ENCODE measurements at places on chromosomes 3 and 15.

- no peak for DNase-seq
These were observed 46.8 kb downstream of the CHST2 start for GRCh38 chr3:143166376-143166775.

GRCh38 chr3:18806633-18807032 is 341.7 kb upstream of the KCNH8 start:
- no peak for DNase-seq

DNA sequence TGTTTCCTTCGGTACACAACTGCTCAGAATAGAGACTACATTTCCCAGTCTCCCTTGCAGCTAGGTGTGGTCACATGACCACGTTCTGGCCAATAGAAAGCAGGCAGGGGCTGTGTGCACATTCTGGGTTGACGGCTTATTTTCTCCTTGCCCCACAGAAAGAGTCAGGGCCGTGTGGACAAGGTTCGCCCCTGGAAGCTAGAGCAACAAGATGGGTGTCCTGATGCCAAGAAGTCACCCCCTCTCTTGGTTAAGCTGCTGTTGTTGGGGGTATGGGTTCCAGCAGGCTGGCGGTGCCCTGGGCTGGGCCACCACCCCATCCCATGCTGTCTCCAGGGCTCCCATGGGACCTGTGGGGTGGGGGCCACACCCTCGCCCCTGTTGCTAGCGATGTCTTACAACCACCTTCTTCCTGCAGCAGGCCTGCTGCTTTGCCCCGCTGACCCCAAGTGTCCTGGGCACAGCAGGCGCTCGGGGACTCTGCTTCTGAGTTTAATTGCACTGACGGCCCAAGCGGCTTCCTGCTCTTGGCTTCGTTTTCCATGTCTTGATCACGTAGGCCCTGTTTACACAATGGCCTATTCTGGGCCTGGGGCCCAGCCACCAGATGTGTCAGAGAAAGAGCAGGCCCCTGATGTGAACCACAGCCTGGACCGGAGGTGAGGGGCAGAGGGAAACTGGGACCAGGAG is 24.9 kb downstream of the ABTB1 start:
- DNase-seq, result peak; percentile 29

DNA sequence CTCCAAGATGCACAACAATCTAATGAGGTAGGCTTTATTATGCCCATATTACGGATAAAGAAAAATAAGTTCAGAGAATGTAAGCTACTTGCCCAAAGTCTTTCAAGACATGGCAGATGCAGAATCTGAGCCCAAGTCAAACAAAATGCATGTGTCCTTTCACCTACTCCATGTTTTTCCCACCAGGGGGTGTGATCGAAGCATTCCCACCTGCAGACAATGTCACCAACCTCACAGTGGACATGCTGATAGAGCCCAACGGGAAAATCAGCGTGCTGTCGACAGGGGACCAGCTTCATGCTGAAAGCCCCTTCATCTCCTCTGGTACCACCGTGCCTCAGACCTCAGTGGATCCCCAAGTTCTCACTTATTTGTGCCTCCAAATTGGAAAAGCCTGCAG is 99.8 kb upstream of the C15orf61 start:
- DNase-seq, result no peak

- no peak for DNase-seq
These were observed 3.4 kb downstream of the SCN5A start for GRCh38 chr3:38646062-38646461.

GRCh38 chr3:16897254-16897926 is 12.6 kb downstream of the PLCL2 start:
- no peak for DNase-seq

DNA sequence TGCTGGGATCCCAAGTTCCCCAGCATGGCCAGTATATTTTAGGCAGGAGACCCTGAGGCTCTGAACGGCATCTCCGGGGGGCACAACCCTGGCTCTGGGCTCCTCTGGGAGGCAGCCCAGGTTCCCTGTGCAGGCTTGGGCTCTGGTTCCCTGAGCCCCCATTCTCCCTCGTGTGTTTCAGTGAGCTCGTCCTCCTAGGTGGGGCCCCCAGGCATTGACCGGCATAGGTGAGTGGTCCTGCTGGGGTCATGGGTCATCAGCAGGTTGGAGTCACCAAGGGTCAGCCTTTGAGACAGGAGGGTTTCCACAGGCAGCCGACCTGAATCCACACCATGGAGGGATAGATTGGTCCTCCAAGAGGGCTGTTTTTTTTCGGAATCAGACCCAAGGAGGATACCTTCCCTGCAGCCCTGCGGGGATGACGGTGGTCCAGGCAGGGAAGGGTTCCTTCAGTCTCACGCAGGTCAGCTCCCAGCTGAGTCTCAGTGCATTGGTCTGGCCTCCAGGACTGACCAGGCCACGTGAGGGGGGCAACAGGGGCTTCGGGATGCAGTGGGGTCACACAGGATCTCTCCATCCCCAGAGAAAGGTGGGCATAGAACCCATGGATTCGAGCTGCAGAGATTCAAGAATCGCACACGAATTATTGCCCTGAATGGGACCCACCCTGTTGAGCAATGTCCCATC is 226.0 kb downstream of the SNRPN start:
- no peak for DNase-seq

DNA sequence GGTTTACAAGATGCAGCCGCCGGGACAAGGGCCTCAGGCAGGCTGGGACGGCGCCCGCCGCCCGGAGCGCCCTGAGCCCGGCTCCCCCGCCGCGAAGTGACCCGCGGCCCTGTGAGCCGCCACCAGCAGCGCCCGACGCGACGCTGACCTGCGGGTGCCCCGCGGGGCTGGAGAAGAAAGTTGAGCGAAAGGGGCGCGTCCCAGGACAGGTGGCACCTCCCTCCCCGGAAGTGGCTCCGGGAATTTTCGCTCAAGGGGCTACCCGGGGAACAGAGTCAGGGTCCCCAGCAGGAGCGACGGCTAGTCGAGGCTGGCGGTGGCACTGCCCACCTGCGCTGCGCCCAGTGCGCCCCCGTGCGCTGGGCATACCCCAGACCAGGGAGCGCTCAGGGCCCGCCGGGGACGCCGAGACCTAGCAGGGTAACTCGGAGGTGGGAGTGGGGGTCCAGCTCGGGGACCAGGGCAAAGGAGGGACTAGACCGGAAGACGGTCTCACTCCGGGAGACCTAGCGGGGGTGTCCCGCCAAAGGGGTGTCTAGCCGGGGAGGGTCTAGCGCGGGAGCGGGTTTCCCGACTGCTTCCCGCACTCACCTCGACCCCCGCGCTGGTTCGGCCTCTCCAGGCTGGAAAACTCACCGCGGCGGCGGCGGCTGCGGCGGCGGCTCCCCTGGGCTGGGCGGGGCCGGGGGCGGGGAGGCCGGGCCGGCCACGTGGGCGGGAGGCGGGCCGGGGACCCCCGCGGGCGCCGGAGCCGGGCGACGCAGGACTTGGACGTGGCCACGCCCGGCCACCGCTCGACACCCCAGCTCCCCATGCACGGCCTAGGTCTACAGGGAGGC is 18.4 kb downstream of the SPATA12 start:
- DNase-seq, result no peak

- no peak for DNase-seq
These were observed 284.4 kb upstream of the IGF1R start for GRCh38 chr15:98363955-98364354.

DNA sequence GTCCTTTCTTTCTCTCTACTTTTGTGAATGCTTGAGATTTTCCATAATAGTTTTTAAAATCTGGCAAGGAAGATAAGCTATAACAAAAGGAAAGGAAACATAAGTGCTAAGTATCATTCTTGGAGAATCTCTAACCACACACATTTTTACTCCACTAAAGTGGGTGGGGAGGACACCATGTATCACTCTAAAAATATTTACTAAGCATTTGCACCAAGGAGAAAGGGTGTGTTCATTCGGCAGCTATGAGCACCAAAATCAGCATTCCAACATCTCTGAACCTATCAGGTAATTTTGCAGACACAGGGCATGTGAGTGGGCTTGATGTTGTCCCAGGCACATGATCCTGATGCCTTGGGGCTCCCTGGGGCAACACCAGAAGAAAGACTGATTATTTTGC is 5.5 kb downstream of the B4GALT4 start:
- DNase-seq, result no peak

DNA sequence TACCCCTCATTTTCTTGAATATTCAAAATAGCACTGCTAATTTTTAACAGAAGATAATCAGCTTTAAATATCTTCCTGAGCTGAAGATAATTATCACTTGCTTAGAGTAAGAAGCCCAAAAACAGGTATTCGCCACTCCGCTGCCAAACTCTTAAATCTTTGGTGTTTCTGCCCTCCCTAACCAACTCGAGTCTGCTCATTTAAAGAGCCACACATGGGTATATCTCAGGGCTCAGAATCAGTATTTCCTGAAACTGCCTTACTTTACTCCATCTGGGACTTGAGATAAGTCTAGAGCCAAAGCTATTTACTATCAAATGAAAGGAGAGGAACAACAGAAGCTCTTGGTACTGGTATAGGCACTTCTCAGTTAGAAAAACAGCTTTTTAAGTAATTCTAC is 10.8 kb downstream of the PDCD10 start:
- no peak for DNase-seq

DNA sequence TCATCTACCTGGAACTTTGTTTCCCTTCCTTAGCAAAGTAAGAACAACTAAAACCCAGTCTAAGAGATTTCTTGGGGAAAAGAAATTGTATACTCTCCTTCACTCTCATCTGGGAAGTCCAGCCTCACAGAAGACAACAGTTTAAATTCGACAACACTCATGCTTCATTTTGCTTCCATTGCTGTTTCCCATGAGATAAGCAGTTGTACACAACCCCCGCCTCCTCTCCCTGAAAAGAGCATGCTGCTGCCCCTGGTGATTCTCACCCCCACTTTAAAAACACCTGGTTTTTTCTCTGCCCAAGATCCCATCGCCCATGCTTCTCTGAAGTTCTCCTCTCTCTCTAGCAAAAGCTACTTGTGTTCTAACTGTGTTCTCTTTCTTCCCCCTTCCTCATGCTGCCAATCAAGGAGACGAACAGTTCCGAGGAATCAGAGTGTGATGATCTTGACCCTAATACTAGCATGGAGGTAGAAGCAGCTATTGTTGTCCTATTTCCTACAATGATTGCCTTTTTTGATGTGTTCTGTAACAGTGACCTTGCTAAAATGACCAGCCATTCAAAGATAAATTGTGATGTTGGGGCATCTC is 51.1 kb upstream of the UMPS start:
- no peak for DNase-seq

DNA sequence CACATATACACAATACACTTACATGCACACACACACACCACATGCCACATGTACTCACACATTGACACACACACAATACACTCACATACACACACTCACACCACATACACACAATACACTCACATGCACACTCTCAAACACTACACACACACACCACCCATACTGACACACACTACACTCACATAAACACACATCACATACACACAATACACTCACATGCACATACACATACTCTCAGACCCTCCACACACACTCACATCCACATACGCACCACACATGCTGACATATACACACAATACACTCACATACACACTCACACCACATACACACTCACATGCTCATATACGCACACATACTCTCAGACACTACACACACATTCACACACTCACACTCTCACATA is 28.3 kb upstream of the KIF23 start:
- no peak for DNase-seq

DNA sequence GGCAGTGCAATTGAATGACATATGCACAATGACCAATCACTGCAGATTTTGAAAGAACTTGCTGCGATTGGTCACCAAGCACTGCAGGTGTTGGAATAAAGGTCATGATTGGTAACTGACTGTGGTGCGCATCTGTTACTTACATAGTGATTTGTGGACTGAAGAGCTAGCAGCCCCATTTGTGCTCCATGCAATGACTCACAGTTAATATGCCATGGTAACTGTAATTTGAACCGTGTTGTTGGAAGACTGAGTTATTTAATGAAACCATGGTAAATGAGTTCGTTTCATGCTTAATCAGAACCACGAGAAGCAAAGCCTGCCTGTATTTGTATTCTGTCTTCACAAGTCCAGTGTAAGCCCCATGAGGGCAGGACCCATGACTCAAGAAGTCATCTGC is 220.5 kb downstream of the TJP1 start:
- DNase-seq, result no peak

GRCh38 chr3:4943549-4943948 is 35.7 kb upstream of the BHLHE40 start:
- DNase-seq, result no peak

GRCh38 chr15:73153024-73153423 is 100.8 kb downstream of the NEO1 start:
- no peak for DNase-seq

DNA sequence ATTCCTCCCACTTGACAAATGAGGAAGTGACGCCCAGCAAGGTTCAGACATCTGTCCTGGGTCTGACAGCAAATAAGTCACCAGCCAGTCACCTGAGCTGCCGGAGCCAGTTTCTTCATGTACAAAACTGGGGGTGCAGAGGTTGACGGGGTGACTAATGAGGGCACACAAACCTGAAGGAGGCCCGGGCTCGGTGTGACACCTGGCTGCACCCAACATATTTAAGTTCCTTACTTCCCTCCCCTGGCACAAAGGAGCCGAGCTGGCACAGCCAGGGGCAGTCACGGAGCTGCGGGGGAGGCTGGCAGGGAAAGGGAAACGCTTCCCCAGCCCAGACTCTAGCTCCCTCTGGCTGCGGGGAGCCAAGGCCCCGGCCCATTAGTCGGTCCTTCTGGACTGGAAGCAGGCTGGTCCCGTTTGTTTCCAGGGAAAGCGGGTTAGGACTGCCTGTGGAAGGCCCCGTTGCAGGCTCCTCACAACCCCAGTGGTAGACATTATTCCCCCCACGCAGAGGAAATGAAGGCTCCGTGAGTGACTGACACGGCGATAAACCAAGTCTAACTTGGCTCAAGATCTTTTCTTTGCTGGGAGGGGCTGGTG is 2.3 kb downstream of the FBXL22 start:
- peak; percentile 29 for DNase-seq

Measured in esophagus squamous epithelium (tissue), 5 donors.